ENCODE measurements at places on chromosomes 4 and X.

DNA sequence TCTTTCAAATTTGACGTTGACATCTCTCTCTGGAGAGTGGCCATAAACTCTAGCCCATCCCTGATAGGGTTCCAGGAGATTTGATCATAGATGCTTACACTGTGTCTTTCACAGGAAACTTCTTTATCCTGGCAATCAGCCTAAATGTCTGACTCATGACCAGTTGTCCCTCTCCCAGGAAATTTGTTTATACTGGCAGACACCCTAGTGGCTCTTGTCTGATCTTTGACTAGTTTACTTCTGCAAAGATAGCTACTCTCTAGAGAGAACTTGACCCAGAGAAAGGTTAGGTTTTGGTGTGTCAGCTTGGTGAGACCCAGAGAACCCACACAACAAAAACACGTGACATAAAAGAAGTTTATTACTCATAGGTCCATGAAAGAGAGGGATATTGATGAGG lies 509.8 kb downstream of the CENPC start:
- DNase-seq = no peak

DNA sequence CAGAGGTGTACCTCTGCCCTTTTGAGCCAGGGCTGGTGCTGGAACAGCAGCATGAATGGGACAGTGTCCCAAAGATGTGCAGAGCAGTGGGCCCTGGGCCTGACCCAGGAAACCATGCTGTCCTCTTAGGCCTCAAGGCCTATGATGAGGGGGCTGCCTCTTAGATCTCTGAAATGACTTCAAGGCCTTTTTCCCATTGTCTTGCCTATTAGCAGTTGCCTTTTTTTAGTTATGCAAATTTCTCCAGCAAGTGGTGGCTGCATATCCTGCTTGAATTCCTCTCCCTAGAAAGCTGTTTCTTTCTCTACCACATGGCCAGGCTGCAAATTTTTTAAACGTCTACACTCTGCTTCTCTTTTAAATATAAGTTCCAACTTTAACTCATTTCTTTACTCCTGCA lies 160.3 kb downstream of the CFAP299 start:
- no peak for DNase-seq

DNA sequence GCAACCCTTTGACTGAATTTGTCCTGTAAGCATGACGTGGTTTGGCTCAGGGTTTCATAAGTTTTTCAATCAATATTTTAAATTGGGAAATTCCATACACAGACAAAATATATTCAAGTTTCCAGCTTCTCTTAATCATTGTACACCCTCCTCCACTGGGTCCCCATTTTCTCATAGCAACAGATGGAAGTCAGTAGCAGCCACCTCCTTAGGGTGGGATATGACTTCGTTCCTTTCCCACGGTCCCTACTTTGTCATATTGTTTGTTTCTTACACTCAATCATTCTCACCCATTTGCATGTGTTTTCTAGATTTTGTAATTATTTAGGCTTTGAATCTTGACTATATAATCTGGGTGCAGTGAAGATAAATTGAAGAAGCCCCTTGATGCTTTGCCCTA lies 664.5 kb upstream of the IGFBP7 start:
- DNase-seq = no peak

DNA sequence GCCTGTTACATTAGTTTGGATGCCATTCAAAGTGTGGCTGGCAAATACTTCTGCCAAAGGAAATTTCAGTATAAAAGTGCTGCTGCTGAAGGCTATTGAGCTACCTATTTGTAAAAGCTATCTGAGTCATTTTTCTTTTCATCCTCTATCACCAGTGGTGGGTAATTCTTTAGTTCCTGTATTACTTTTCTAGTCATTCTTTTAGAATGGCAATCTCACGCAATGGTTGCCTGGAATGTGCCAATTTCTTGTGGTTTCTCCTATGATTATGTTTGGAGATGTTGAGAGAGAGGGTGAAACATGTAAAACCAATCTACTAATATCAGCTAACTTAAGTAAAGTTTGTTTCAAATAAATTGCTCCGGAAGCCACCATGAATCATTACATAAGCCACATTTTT lies 685.0 kb downstream of the RAPGEF2 start:
- no peak for DNase-seq

All from transverse colon (tissue), 4 donors.